CD4-positive, alpha-beta T cell treated with Interleukin-15 for 4 hours (primary cell): ENCODE measurements at places on chromosomes 2 and 18.

DNA sequence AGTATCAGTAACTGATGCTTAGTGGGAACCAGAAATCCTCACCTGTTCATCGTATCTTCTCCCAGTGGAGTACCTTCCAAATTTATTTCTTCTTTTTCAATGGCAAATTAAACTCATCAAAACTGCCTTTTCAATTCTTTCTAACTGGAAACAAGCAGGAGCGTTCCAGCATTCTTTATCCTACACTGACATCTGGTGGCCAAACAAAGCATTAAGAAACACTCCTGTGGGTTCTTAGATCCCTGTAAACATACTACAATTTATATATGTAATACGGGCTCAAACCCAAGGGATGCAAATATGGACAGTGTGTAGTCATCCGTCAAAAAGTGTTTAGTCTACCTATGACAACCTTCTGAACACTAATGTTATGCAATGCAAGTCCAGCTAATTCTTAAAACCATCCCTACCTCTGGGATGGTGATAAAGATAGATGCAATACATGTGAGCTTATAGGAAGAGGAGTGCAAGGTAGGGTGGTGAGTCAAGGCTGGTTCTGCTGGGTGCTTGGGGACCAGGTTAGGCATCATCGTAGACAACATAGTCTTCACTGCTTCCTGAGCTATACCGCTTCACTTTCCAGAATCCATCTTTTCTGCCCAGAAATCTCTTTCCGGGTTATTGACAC lies 375.0 kb downstream of the CTNNA2 start:
- DNase-seq = peak; percentile 13

DNA sequence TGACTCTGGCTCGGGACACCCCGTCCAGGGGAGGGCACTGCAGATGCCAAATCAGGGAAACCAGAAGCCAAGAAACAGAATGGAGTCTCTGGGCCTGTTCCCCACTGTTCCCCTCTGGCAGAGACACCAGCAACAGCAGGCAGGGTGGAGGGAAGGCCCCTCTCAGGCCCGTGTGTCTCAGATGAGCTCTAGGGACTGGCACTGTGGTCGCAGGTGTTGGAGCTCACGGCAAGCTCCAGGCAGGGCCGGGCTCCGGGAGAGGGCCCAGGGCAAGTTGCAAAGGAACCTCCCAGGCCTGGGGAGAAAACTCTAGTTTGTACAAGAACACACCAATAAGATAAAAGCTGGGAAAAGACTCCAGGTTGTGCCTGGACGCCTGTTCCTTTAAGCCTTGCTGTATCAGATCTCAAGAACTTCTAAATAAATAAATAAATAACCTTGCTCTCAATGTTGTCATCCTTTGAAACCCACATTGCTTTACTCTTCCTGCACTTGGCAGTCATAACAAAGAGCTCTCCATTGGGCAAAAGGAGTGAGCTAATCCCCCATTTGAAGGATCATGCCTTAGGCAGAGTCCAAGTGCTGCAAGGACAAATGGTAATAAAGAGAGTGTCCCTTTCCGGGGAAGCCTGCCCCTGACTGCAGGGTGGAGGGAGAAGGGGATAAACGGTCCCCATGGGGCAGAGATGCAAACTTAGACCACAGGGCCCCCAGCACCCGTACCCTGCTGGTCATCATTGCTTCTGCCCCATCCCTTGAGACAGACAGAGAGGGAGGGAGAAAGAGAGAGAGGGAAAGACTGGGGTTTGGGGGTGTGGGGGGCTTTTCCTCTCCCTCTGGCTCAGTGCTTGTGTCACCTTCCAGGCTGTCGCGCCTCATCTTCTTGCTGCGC lies 33.3 kb downstream of the CNGA3 start:
- DNase-seq = no peak

DNA sequence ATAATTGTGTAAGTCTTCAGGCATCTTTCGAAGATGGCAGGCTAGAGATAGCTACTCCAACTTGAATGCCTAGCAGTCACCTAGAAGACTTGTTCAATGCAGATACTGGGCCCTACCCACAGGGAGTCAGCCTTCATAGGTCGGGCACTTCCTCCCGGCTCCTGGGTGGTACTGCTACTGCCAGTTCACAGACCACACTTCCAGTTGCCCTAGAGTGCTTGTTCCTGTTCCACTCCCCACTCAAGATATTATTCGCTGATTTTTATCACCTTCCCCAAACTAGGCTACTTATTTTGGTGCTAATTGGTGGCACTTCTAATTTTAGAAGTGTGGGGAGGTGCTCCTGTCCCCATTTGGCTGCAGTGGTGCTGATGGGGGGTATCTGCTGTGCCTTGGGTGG lies 34.2 kb downstream of the INPP4A start:
- no peak for DNase-seq

- DNase-seq = no peak
Observed at GRCh38 chr18:9796935-9797549, 88.7 kb upstream of the TXNDC2 start.

GRCh38 chr2:68971591-68972231 lies 2.7 kb upstream of the GKN1 start:
- no peak for DNase-seq

DNA sequence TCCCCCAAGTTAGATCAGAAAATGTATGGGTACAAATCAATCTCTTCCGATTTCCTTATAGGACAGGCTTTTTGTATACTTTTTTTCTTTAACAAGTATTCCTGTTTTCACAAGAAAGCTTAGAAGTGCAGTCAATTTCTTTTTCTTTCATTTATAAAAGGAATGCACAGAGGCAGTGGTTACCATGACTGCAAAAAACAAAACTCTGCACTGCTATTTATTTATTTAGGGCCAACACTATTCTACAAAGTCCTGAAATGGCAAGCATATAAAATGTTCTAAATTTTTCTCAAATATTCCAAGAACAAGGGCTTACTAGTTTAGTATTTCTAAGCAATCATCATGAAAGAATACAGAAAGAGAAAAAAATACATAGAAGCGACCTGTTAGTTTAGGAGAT lies 22.2 kb downstream of the ATAD2B start:
- DNase-seq = no peak

DNA sequence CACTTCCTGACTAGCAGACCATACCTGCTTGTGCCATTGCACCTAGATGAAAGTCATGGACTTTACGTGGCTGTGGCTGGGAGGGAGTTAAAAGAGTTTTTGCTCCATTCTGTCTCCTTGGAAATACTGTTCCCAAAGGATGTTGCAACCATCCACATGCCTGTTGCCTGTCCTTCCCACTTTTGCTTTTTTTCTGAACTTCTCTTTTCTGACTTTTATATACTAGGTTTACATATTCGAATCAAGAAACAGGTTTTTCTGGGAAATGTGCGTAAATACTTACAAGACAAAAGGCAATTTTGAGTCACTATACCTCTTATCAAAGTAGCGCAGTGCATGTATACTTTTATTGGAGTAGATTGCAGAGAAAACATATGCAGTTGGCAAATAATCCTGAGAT lies 244.8 kb downstream of the PRKCE start:
- DNase-seq = no peak

DNA sequence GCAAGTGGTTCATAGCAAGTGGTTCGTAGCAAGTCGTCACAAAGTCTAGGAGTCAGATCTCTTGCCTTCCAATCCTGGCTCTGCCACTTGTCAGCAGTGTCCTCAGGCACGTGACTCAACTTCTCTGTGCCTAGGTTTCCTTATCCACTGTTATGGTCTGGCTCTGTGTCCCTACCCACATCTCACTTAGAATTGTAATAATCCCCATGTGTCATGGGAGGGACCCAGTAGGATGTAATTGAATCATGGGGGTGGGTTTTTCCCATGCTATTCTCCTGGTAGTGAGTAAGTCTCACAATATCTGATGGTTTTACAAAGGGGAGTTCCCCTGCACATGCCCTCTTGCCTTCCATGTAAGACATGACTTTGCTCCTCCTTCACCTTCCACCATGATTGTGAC lies 51.8 kb upstream of the AP1S3 start:
- no peak for DNase-seq

DNA sequence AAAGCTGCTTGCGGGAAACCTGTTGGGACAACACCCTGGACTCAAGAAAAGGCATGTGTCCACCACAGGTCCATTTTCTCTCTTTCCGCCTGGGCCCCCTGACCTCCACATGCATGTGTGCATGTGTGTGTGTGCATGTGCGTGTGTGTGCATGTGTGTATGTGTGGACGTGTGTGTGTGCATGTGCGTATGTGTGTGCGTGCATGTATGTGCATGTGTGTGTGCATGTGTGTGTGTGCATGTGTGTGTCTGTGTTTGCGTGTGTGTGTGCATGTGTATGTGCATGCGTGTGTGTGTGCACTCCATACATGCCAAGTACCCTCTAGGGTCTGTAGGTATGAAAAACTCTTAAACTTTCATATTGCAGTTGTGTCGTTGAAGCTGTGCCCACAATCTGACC lies 16.3 kb downstream of the CAPN14 start:
- no peak for DNase-seq

GRCh38 chr18:13303756-13304364 lies 85.3 kb downstream of the LDLRAD4 start:
- no peak for DNase-seq

DNA sequence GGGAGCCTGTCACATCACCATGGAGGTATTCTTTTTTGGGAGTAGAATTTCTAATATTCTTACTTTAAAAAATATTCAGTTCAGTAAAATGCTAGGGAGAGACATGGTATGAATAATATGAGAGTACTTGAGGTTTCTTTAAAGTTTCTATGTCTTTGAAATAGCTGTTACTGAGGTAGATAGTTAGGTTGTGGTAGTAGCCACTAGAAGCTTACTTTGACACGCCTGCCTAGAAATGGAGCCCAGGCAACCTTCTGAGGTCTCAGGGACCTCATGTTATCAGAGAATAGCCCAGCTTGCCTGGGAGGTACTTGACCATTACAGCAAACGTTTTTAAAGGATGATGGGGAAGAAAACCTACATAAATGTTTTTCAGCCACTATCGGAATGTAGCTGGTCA lies 131.2 kb downstream of the AGPS start:
- no peak for DNase-seq

DNA sequence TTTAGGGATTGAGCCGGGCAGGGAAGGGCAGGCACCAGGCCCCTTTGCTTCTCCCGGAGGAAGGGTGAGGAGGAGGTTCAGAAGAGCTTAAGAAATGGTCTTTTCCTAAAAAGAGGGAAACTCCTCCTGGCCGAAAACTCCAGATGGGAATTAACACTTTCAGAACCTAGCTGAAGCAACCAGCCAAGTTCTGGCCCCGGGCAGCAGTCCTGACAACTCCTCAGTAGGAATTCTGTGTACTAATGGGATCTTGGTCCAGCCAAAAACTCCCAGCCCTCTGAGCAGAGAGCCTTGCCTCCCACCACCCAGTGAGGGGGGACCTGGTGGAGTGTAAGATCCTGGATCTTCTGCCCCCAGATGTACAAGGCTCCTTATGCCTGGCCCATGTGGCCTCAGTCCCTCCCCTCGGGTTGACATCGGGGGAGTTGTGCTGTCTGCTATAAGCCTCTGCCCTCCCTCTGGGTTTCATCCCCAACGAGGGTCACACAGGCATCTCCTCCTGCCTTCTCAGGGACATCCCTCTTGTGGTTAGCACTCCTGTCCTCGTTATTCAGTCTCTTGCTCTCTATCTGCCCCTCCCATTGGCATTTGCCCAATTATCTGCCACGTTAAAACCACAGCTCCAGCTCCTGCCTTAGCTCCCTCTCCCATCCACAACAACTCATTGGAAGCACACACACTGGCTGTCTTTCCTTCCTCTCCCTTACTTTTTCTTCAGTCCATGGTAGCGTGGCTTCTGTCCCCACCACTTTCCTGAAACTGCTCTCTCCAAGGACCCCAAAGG lies 184.6 kb downstream of the CYP26B1 start:
- no peak for DNase-seq

DNA sequence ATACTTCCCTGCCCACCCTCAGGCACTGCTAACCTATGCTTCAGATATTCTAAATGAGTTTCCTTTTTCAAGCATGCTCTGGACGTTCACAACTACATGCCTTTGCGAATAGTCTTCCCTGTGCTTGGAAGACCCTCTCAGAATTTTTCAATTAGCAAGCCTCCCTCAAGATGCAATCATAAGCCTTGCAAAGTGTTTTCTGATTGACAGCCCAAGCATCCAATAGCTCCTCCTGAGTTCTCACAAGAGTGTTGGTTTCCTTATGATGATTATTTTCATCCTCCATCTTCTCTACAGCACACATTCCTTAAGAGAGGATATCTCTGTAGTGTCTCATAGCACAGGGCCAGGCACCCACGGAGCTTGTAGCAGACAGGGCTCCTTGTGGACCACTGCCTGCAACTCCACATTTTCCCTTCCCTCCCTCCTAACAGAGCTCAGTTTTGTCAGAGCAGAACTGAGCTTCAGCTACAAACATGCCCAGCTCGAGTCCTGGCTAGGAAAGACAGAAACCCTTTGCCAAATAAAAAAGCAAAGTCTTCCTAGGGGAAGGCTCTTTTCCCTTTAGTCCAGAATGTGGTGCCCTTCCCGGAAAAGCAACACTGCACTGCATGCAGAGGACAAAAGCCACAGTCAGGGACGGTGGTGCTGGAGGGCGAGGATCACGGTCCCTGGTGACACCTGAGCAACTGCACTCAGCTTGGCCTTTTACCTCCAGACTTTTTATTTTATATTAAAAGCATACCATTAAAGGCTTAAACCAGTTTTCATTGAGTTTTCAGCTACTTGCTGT lies 819.8 kb upstream of the ID2 start:
- no peak for DNase-seq
